Stimulated activated naive CD8-positive, alpha-beta T cell treated with anti-CD3 and anti-CD28 coated beads, Interleukin-15, amount 100 ng/mL, for 72 hours (primary cell): ENCODE measurements at places on chromosomes 11 and 22.
A peak's percentile ranks its signal among the peaks of the same experiment; 100 is the strongest.

GRCh38 chr11:14537134-14537599 lies 17.0 kb upstream of the PSMA1 start:
- DNase-seq = peak; percentile 28

DNA sequence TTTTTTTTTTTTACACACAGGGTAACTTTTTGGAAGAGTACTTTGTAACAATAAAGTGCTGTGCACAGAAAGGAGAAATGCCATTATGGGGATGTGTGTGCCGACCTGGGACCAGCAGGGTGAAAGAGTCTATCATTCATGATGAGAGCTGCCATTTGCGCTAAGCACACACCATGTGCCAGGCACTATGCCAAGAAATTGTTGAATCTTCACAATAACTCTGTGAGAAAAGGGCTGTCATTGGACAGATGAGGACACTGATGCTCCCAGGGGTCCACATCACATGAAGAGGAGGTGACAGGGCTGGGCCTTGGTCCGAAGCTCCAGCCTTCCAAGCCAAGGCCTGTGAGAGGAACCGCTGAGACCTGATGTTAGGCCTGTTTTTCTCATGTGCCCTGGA lies 5.6 kb downstream of the DUSP18 start:
- DNase-seq = no peak

DNA sequence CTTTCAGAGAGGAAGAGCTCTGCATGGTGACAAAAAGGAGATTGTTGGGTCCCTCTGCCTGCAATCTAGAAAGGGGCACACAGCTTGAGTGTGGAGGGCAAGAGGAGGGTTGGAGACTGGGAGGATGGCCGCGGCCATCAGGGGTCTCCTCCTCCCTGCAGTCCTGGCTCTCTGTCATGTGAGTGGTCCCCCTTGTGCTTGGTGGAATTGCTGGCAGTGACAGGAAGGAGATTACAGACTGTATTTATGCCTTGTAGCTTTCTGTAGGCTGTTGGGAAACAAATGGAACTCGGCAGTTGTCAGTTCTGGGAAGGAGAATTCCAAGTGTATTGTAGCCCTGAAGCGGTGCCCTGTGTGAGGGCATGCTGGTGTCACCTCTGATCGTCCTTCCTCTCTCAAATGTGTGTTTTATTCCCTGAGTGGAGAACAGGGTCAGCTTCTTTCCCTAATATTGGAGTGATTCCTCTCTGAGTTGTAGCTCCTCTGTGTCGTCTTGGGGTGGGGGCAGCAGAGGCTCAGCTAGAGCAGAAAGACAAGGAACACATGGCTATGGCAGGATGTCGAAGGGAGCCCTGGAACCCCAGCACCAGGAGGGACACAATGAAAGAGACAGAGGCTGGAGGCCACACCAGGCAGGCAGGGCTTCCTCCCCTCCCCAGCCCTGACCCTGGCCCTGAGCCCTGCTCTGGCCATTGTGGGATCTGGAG lies 163.1 kb downstream of the PKNOX2 start:
- DNase-seq = no peak

- no peak for DNase-seq
These were observed 1.2 kb downstream of the MS4A4E start for GRCh38 chr11:60241786-60242185.

GRCh38 chr11:9936754-9937153 lies 272.9 kb downstream of the SWAP70 start:
- DNase-seq = no peak
